ENCODE measurements at places on chromosomes 16 and 17.

GRCh38 chr17:20128036-20128667 lies 119.0 kb downstream of the SPECC1 start:
- DNase-seq: no peak

GRCh38 chr17:48548523-48549280 lies 3.8 kb upstream of the HOXB2 start:
- DNase-seq: no peak

GRCh38 chr17:38415250-38416194 lies 12.7 kb upstream of the ARHGAP23 start:
- DNase-seq: no peak

- DNase-seq: no peak
These were observed at the start of gene FSCN2 for GRCh38 chr17:81527591-81528383. Gene FSCN2 (plus strand): TSS chr17:81528377. CDS start chr17:81528532, 155 bp downstream.

DNA sequence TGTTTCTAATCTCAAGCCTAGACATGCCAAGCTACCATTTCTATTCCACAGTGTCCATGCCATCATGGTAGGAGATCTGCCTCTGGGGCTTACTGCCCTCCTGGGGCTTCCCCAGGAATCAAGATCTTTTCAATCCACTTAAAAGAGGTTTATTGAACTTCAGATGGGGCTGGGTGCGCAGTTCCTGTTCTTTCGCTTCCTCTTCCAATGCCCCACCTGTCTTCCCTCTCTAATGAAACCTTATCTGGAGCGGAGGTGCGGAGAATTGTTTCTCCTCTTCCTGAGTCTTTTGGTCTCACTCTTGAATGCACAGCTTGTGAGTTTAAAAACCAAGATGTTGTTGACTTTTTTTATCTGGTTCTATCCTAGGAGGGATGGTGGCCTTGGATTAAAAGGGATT lies 30.4 kb upstream of the METTL16 start:
- no peak for DNase-seq

DNA sequence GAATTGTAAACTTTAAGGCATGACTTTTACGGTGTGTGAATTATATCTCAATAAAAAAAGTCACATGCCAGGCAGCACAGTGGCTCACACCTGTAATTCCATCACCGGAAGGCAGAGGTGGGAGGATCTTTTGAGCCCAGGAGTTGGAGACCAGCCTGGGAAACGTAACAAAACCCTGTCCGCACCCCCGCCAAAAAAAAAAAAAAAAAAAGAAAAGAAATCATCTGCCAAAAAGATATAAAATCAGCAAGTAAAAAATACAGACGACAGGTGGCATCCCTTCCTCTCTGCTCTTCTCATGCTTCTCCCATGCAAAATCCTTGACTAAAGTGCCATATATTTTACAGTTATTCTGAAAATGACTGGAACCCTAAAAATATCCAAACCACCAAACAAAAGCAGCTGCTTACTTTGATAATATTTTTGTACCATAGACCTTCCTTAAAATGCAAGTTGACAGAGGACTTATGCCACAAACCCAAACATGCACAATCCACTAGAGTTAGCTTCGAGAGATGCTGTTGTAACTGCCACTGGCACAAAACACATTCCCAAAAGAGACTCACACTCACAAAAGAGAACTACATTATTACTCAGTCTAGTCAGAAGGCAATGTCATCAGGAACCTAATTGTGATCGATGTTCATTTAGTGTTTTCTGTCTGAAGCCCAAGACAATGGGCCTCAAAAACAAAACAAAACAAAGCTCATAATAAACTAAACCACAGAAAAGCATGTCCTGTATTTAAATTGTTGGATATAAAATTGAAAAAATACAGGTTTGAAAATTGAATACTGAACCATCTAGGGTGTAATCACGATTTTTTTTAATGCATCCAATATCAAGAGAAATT lies 2.4 kb downstream of the CRLF3 start:
- DNase-seq: no peak

- DNase-seq: no peak
These were observed 48.2 kb downstream of the IL21R start for GRCh38 chr16:27450196-27450549.

- no peak for DNase-seq
These were observed 30.9 kb downstream of the SERPINF1 start for GRCh38 chr17:1792495-1793446.

- DNase-seq: no peak
These were observed 3.0 kb downstream of the MRPL38 start for GRCh38 chr17:75901727-75902126.

GRCh38 chr17:77779711-77780539 lies 178.6 kb upstream of the TNRC6C start:
- DNase-seq: no peak

DNA sequence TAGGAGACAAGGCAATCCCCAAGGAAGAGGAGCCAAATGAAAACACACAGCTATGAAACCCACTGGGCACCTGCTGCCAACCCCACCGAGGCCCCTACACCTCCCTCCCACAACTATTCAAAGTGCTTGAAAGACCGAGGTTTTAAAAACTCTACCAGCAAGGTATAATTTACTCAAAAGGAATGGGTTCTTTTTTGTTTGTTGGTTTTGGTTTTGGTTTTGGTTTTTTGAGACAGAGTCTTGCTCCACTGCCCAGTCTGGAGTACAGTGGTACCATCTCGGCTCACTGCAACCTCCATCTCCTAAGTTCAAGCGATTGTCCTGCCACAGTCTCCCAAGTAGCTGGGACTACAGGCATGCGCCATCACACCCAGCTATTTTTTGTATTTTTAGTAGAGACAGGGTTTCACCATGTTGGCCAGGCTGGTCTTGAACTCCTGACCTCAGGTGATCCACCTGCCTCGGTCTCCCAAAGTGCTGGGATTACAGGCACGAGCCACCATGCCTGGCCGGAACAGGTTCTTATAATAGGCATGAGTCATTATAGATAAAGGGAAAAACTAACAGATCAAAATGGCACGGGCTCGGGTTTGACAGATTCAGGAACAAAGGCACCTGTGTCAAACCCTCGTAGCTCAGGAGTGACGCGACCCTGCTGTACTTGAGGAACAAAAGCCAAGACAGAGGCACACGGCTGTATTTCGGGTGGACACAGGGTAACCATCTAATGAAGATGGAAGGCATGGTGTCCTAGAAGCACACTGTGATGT lies 40.7 kb downstream of the COTL1 start:
- DNase-seq: no peak

DNA sequence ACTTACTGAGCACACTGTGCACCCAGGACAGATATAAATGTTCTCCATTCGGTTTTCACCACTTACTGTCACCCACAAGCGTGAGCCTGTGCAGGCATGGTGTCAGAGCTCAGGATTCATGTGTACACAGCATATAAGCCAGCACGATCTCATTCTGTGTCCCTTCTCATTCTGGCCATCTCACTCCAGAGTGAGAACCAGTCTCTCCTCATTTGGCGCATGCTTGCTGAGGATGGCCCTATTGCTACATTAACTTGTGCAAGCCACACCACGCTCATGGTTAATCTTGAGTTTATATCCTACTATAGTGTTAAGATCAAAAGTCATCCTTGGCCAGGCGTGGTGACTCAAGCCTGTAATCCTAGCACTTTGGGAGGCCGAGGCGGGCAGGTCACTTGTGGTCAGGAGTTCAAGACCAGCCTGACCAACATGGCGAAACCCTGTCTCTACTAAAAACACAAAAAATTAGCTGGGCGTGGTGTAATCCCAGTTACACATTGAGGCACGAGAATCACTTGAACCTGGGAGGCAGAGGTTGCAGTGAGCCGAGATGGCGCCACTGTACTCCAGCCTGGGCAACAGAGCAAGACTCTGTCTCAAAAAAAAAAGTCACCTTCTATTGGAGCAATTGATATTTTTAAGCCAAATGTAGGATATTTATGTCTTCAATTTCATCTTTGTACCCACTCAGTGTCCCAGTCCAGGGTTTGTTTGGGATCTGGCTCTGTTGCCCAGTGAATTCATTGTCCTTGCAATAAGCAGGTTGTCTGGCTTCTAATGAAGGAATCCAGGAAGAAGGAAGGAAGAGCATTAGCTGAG lies 20.9 kb downstream of the SOCS1 start:
- no peak for DNase-seq

- no peak for DNase-seq
These were observed 26.6 kb upstream of the KRT17 start for GRCh38 chr17:41650794-41651624.
